Cerebellar nuclear complex (tissue), 1 donor: ENCODE measurements at places on chromosomes 4 and X.

- DNase-seq = no peak
Measured at GRCh38 chr4:39451423-39452023, 7.2 kb downstream of the RPL9 start.

- DNase-seq = no peak
Measured at GRCh38 chr4:20430259-20430941, 178.7 kb downstream of the SLIT2 start.

- no peak for DNase-seq
Measured at GRCh38 chrX:39969099-39969818, 128.5 kb downstream of the BCOR start.

- no peak for DNase-seq
Measured at GRCh38 chr4:75726577-75726976, 2.2 kb downstream of the USO1 start.

DNA sequence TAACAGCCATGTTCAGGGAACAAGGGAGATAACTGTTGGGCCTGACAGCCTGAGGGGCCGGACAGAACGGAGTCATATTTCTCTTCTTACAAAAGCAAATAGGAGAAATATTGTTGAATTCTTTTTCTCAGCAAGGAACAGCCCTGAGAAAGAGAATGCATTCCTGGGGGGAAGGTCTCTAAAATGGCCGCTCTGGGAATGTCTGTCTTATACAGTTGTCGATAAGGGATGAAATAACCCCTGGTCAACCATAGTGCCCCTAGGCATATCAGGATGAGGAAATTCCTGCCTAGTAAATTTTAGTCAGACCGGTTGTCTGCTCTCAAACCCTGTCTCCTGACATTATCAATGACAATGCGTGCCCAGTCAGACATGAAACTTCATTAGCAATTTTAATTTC is 1925.5 kb downstream of the PCDH7 start:
- DNase-seq = no peak

- DNase-seq = no peak
Measured at GRCh38 chrX:15956681-15957080, 102.1 kb upstream of the AP1S2 start.

DNA sequence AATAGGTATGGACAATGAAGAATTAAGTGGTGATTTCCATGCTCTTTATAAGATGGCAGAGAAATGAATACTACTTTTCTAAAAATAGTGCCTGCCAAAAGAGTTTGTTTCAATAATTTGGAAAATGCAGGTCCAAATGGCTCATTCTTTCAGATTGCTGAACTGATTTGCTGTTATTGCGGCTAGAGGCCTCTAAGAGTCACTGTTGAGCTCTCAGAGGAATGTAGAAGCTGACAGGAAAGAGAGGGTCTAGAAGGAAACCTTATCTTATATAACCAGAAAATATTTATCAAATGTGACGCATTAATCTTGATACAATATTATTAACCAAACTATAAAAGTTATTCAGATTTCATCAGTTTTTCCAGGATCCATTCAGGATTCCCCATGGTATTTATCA is 65.7 kb upstream of the PAGE1 start:
- no peak for DNase-seq

DNA sequence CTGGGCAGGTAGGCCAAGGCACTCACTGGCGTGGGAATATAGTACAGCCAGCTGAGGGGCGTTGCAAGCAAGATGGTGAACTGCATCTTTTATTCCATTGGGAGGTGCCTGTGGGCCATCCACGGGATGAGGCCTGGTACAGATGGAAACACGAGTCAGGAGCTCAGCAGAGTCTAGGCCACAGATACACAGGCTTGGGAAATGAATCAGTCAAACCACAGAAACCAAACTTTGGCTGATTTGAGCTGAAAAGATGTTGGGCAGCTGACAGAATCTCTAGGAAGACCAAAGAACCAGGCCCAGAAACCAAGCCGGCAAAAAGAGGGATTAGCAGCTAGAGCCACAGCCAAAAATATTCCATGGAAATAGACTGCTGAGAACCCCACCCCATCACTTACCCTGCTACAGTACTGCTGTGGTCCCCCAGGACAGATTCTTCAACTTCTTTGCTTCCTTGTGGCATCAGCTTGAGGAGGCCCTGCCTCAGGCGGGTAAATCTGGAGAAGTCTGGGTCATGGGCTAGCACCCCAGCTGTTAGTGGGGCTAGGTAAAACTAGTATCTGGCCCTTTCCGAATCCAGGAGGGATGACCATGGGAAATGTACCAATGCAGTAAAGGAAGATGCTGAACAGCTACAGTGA is 75.4 kb downstream of the TMEM131L start:
- no peak for DNase-seq

- no peak for DNase-seq
Measured at GRCh38 chr4:47490550-47490949, 5.5 kb downstream of the ATP10D start.

- no peak for DNase-seq
Measured at GRCh38 chr4:24550441-24551175, 33.7 kb downstream of the DHX15 start.

GRCh38 chr4:28686618-28687017 is 1826.0 kb downstream of the STIM2 start:
- DNase-seq = no peak

DNA sequence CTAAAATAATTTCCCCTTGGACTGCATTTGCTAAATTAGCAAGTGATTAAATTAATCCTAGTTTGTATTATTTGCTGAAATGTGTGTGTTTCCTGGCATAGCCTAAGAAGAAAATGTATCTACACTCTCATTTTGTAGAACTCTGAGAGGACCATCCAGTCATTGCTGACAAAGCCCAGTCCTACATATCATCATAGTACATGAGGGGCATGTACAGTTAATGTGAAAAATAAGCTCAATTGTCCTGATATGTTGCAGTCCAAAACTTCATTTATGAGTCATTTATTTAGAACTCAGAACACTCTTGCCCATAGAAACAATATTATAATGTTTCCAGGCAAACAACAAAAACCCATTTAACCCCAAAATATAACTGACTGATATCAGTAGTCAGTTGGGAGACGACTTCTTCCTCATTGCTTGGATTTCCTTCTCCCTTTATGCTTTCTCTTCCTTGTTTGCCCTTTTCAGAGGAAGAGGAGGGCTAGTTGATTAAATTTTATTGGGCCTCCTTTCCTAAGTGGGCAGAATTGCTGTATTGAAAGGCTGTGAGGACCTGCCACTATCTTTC is 26.9 kb upstream of the BBS12 start:
- DNase-seq = no peak

GRCh38 chrX:45751156-45751555 is 550.5 kb upstream of the DIPK2B start:
- DNase-seq = no peak

DNA sequence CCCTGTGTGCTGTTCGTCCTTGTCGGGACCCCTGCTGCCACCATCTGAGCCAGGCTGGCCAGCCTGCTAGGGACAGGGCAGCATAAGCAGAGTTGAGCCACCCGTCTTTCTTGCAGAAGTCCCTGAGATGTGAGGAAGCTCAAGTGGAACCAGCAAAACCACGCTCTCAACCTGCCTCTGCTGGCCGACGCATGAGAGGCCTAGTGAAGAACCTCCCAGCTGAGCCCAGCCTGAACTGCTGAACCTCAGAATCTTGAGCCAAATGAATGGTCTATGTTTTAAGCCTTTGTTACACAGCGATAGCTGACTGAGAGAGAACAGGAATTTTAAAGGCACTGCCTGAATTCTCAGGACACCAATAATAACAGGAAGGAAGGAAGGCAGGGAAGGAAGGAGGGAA is 98.9 kb upstream of the ADRA2C start:
- DNase-seq = no peak

DNA sequence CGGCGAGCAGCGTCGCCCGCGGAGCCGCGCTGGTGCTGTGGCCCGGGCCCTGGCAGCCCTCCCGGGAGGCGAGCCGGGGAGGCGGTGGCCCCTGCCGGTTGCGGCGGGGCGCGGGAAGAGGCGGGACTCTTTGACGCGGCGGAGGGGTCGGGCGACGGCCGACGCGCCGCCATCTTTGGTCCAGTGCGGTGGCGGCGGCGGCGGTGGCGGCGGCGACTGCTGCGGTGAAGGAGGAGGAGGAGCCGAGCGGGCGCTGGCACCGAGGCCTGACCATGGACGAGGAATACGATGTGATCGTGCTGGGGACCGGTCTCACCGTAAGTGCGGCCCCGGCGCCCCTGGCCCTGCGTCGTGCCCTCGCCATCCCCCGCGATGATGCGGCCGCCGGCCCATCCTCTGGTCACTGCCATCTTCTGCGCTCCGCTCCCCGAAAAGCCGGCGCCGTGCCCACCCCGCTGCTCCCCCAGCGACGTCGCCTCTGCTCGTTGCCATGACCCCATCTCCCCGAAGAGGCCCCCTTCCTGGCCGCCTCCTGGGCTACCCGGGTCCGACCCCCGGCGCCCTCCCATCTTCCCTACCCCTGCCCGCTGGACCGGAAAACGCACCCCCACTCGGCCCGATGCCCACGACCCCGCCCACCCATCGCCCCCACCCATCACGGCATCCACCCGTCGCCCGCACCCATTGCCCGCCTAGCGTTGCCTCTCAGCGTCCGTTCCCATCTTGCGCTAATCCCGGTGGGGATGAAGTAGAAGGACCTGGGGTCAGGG is at the start of gene GDI1:
Gene GDI1, plus strand, starts transcription at position 172 of the 770 bp plus-strand sequence. Its CDS starts 101 bp downstream, at position 273.
- no peak for DNase-seq

DNA sequence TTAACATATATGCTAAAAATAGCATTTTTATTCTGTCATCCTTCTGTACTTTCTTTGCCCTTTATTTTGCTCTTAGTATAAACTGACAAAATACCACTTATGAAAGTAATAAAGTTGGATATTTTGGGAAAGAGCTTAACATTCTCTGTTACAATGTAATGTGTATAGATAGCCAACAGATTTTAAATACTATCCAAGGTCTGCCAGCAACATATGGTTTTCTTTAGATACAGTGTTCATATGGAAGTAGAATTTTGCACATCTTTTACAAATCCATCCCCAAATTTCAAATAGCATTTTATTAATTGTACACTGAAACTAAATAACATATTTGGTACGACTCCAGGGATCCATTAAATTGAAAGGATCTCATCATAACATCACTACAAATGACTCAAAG is 268.6 kb upstream of the PCDH18 start:
- no peak for DNase-seq

DNA sequence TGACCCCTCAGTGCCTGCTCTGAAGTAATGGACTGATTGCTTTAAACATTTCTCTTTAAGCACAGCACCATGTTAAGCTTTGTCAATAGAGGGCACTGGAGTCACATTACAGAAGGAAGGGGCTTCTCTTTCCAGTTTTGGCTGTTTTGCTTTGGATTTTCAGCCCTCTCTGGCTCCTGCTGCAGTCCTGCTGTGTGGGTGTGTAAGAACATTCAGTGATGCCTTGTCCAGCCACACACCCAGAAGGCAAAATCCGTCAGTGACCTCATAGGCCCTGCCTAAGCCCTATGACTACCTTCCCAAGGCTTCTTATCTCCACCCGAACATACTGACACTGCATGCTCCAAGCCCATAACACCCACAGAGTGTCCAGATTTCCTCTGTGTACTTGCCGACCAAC is 215.3 kb upstream of the CTSO start:
- DNase-seq = no peak

- DNase-seq = no peak
Measured at GRCh38 chr4:76558396-76559235, 123.6 kb downstream of the SHROOM3 start.

DNA sequence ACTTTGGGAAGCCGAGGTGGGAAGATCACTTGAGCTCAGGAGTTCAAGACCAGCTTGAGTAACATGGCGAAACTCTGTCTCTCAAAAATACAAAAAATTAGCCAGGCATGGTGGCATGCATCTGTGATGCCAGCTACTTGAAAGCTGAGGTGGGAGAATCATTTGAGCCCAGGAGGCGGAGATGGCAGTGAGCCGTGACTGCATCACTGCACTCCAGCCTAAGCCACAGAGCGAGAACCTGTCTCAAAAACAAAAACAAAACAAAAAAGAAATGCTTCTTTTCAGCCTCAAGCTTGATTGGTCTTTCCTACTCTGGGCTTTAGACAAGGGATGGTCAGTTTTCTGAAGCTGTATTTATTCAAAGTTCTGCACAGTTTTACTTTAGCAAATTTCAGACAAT is 15.8 kb upstream of the DHRSX start:
- no peak for DNase-seq

GRCh38 chrX:508163-508562 is 121.5 kb upstream of the PPP2R3B start:
- DNase-seq = no peak

GRCh38 chr4:129037093-129037492 is 56.2 kb downstream of the SCLT1 start:
- no peak for DNase-seq

DNA sequence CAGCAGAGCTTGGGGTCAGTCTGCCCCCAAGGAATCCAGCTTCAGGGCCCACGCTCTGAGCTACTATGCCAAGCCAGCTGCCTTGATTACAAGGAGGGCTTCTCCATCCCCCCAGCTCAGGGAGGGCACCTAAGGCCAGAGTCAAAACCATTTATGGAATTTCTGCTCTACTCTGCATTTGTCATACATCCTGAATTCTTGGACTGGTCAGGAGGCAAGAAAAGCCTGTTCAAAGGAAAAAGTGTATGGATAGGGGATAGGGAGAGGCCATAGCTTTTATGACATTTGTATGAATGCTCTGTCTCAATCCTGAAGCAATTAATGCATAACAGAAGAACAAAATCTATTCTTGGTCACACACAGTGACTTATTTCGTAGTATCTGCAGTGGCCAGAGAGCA is 32.2 kb downstream of the EDNRA start:
- no peak for DNase-seq

DNA sequence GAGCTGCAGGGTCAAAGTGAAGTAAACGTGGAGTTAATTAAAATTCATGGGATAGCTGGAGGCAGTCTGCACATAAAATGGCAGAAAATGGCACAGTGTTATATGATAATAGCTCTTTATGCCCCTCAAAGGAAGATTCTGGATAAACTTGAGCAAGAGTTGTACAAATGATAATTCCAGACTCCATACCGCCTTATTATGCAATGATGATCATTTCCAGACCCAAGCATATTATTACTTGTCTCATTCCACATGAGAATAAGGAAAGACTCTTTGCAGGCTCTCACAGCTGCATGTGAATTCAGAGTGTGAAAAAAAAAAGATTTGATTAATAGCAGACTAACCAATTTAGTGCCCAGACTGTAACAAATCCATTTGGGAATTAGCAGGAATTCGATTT is 105.4 kb downstream of the STK32B start:
- DNase-seq = no peak
